ENCODE measurements at places on chromosomes 12 and 14. TPM values are rescaled to one million over a fixed set of nuclear protein-coding genes. Genes with fewer than 3 reads are reported as not detected.

The IFNG gene
- not detected for total RNA-seq

The BDKRB2 gene
- 0.49 TPM for total RNA-seq

The JPH4 gene
- total RNA-seq, result 0.63 TPM

The MRPL52 gene
- 97.9 TPM for total RNA-seq

The GSG1 gene
- not detected for total RNA-seq

The IRAK3 gene
- total RNA-seq, result 0.27 TPM

The LGR5 gene
- total RNA-seq, result 0.25 TPM

The IGF1 gene
- 1.4 TPM for total RNA-seq

The BRAP gene
- 18.4 TPM for total RNA-seq

The TMBIM4 gene
- total RNA-seq, result 23.7 TPM

The C12orf60 gene
- total RNA-seq, result 0.56 TPM

The COPS7A gene
- total RNA-seq, result 71.0 TPM

The CPM gene
- total RNA-seq, result 1.7 TPM

The PZP gene
- not detected for total RNA-seq

The TC2N gene
- 0.25 TPM for total RNA-seq
